ENCODE measurements at places on chromosomes 3 and 15. TPM values are rescaled to one million over a fixed set of nuclear protein-coding genes. Genes with fewer than 3 reads are reported as not detected.

The TLR9 gene
- not detected for total RNA-seq

The LTF gene
- total RNA-seq: 0.80 TPM

The TM4SF1 gene
- total RNA-seq: 0.26 TPM

The CFAP91 gene
- 5.4 TPM for total RNA-seq

DNA sequence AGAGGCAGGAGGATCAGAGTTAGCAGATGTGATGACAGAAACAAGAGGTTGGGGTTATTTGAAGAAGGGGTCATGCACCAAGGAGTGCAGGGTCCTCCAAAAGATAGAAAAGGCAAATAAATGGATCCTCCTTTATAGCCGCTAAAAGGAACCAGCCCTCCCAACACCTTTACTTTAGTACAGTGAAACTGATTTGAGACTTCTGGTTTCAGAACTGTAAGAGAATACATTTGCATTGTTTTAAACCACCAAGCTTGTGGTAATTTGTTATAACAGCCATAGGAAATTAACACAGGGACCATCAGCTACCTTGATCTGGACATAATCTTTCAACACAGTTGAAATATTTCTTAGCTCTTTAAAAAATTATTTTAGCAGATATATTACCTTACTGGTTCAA, 166.6 kb downstream of the TIGIT start:
- H3K4me1 ChIP-seq: peaks cover 5% of the 10 kb centered on the region
- H3K27ac ChIP-seq: no peak overlapping the region
- no peaks in the 10 kb centered on the region for H3K36me3 ChIP-seq
- no peak overlapping the region for H3K4me3 ChIP-seq
- H3K27me3 ChIP-seq: no peaks in the 10 kb centered on the region

GRCh38 chr3:40129981-40130380, 179.5 kb upstream of the EIF1B start:
- no peaks in the 10 kb centered on the region for H3K4me1 ChIP-seq
- no peak overlapping the region for H3K27ac ChIP-seq
- no peaks in the 10 kb centered on the region for H3K27me3 ChIP-seq

GRCh38 chr15:78255421-78256043, 8.8 kb upstream of the DNAJA4 start:
- H3K27me3 ChIP-seq: no peaks in the 10 kb centered on the region
- no peak for DNase-seq

- H3K36me3 ChIP-seq: no peaks in the 10 kb centered on the region
- H3K27ac ChIP-seq: no peak overlapping the region
- no peaks in the 10 kb centered on the region for H3K4me1 ChIP-seq
- peak; percentile 45 for DNase-seq
Measured at GRCh38 chr15:28961391-28961790, 75.6 kb downstream of the APBA2 start.

- H3K27me3 ChIP-seq: no peaks in the 10 kb centered on the region
- no peak overlapping the region for H3K27ac ChIP-seq
- H3K36me3 ChIP-seq: no peaks in the 10 kb centered on the region
Measured at GRCh38 chr3:187295316-187296034, 3.9 kb upstream of the MASP1 start.

DNA sequence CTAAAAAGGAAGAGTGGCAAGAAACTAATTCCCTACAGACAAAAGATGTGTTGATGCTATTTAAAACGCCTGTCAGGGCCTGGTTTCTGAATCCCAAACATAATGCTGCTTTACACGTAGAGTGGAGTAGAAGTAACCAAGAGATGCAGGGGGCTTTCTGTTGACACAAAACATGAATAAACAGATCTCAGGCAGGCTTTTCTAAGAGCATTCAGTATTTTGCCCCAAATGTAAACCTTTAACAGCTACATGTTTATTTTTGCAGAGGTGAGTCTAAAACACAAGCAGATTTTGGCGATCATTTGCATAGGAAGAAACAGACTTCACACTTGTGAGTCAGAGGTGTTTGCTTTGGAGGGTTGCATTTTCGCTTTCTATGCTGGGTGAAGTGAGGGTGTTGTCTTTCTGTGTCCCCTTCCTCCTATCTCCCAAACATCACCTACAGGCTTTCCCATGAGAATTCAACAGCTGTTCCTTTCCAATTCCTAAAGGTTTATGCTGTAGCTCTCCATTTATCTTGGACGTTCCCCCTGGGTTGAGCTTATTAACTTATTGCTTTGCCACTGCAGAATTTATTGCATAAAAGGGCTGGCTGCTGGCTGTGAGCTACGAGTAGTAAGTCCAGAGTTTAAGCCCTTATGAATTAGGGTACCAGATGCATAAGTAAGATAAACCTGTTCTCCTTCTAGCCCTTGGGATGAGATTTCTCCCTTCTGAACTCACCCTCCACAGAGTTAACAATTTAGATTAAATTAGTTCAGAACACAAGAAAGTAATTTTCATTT, 156.7 kb downstream of the DIPK2A start:
- H3K36me3 ChIP-seq: no peaks in the 10 kb centered on the region
- no peak for DNase-seq
- no peak overlapping the region for H3K4me3 ChIP-seq
- peaks cover 5% of the 10 kb centered on the region for H3K4me1 ChIP-seq
- no peaks in the 10 kb centered on the region for H3K27me3 ChIP-seq
- H3K27ac ChIP-seq: no peak overlapping the region
